Stimulated activated CD4-positive, alpha-beta T cell treated with anti-CD3 and anti-CD28 coated beads, Interleukin-1b, Interleukin-23, amount 100 ng/mL, for 4 hours (primary cell): ENCODE measurements at places on chromosomes 6 and 20.
A peak's percentile ranks its signal among the peaks of the same experiment; 100 is the strongest.

DNA sequence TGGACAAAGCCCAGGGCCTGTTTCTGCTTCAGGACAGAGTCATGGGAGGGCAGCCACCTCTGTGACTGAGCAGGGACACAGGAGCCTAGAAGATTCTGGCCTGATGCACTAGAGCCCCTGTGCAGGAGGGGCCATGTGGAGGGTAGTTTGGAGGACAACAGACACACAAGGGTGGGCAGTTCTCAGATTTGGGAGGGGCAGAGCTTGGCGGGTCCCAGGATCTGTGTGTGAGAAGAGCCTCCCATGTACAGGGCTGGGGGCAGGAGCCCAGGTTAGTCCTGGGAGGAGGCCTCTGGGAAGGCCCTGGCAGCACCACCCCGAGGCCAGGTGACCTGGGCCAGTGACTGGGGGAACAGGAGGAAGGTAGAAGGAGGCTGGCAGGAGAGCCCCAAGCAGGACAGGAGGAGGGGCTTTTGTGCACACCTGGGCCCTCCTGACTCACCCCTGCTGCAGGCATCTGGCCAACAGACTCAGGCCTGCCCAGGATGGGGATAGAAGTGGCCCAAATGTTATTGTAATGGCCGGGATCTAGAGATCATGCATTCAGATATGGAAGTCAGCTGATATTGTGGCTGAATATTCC, 1.4 kb upstream of the ULBP3 start:
- DNase-seq, result no peak

- no peak for DNase-seq
Observed at GRCh38 chr20:5491455-5491854, 174.7 kb upstream of the PROKR2 start.

DNA sequence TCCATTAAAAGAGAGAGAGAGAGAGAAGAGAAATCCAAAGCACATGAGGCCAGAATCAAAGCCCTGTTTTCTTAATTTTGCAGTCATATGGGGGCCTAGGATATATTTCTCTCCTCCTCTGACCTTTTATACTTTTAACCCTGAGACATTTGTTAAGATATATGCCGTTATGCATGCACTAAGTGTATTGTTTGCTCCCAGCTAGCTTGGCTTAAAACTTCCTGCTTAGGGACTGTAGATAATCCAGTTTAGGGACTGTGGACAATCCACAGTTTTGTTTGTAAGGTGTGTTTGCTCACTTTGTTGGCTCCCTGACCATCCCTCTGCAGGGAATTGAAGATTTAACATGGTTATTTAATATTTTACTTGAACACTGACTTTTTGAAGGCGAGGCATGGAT, 166.3 kb upstream of the TSHZ2 start:
- DNase-seq, result no peak

GRCh38 chr20:4677846-4678245, 43.9 kb upstream of the PRND start:
- DNase-seq, result no peak

DNA sequence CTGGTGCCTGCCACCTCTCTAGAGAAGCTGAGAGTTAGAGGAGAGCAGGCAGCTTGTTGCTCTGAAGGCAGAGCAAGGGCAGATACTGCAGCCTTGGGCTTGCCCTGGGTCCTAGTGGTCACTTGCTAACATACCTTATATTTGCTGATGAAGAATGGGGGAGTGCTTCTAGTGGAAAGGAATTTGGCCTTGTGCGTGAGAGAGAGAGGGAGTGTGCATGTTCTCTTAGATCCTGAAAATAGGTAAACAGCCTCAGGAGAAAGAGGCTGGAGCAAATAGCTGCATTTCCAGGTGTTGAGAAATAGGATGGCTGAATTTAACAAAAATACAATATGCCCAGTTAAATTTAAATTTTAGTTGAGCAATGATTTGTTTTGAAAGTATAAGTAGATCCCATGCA, 724.5 kb upstream of the FLRT3 start:
- DNase-seq, result no peak

- DNase-seq, result no peak
Observed at GRCh38 chr6:160996131-160996601, 4.6 kb downstream of the MAP3K4 start.

- DNase-seq, result no peak
Observed at GRCh38 chr20:64063389-64064144, 569 bp downstream of the TCEA2 start.

DNA sequence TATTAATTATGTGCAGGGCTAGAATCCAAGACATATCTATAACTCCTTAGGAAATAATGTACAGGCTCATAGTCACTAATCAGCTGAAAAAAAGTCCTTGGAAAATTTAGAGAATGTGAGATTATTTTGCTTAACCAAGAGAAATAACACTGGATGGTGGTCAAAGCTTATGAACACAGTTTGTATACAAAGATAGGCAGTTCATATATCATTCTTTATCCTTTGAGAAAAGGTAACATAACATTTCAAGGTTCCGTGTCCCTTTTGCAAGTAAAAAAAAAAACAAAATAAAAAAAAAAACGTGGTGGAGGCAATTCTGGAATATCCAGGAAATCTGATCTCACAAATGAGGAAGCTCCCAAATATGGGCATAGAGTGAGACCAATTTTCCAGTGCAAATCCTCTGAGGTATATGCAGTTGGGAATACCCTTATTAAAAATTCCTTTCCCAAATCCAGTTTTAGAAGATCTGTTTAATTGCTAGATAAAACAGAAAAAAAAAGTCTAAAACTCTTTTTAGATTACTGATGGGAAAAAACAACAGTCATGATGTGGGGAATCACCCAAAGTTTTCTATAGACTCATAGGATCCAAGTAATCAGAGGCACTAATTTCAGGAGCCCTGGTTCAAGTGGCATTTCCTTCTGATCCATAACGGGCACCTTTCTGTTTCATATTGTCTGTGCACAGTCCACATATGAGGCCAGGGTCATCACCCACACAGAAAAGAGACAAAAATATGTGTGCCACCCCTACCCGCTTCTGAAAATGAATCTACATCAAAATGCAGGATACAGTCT, 17.7 kb upstream of the TNFAIP3 start:
- no peak for DNase-seq

GRCh38 chr6:150894935-150895552, 29.5 kb downstream of the MTHFD1L start:
- no peak for DNase-seq

- no peak for DNase-seq
Observed at GRCh38 chr20:49792006-49792405, 20.6 kb upstream of the SLC9A8 start.

DNA sequence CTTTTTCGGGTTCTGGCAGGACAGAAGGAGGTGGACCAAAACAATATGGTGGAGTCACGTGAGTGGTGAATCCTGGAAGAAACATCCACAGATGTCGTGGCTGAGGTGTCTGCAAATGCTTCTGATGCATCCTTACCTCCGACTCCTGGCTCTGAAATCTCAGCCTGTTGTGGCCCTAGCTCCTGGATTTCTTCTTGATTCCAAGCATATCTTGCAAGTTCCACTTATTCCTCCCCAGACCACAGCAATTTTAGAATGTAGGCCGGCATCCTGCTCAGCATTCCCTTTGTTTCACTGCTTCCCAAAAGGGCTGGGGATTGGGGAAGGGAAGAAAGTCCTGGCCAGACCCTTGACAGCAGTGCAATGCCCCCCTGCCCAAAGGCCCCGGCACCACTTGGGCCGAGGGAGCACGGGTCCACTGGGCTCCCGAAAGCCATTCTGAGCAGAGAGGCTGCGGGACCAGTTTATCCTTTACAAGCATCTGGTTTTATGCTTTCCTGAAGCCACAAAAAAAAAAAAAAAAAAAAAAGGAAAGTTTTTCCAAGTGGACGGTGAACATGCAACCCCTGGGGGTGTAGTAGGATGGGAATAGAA, 200.9 kb upstream of the RNF24 start:
- no peak for DNase-seq

- DNase-seq, result no peak
Observed at GRCh38 chr20:21388566-21388965, 8.8 kb downstream of the NKX2-4 start.

GRCh38 chr6:142850679-142851423, 94.1 kb downstream of the HIVEP2 start:
- DNase-seq, result no peak

GRCh38 chr6:87925373-87926060, 122.1 kb upstream of the SPACA1 start:
- no peak for DNase-seq

- no peak for DNase-seq
Observed at GRCh38 chr20:60299951-60300350, 341.7 kb downstream of the CDH26 start.

DNA sequence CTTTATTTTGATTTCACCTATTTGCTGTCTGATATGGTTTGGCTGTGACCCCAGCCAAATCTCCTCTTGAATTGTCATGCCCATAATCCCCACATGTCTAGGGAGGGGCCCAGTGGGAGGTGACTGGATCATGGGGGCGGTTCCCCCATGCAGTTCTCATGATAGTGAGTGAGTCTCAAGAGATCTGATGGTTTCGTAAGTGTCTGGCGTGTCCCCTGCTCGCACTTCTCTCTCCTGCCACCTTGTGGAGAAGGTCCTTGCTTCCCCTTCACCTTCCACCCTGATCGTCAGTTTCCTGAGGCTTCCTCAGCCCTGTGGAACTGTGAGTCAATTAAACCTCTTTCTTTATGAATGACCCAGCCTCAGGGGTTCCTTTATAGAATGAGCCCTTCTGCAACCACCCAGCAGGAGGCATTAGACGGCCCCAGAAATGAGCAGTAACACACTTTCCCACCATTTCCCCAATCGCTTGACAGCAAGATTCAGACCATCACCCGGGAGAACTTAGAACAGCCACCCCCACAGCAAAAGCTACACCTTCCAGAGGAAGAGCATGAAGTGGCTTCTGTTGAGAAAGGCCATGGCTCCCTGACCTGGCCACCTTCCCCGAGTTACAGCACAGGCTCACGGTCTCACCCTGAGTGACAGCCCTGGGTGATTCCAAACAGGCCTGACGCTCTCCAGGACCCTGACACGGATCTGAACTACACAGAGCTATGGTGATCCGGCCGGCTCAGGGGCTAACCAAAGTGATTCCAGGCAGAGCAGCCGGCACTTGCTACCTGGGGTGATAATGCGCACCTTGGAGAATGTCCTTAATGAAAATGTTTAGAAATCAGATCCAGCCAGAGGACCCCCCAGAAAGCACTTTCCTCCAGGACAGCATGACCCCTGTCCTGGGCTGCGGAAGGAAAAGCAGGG, 131.2 kb upstream of the CDH4 start:
- DNase-seq, result no peak

- DNase-seq, result no peak
Observed at GRCh38 chr20:33450867-33451266, 7.3 kb upstream of the SNTA1 start.

GRCh38 chr6:80158478-80158989, 52.1 kb downstream of the BCKDHB start:
- no peak for DNase-seq

DNA sequence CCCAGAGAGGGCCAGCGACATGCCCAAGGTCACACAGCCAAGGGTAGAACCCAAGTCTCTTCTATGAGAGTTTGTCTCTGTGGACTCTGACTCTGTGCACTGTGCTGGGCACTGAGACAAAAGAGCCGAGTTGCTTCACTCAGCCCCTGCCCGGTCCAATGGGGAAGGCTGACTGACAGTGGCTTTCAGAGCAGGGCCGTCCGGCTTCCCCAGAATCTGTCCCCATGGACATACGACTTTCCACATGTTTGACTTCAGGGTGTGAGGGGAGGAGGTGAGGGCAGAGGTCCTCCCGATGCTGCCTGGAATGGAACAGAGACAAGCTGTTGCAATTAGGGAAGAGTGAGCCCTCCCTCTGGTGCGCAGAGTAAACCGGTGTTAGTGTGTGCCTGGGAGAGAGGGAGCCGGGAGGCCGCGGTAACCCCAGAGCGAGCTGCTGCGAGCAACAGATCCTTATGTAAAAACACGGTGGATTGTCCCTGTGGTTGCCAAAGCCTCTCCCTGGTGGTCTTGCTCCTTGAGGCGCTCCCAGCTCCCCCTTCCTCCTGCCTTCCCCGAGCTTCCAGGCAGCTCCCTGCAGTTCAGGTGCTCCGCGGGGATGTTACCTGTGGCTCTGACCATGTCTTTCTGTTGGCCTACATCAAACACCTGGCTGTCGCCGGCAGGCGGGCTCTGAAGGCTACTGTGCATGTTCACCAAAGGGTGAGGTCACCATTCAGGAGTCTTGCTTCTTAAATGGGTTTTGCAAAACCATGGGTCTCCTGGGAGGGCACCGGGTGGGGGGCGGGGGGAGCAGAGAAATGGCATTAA, 672 bp downstream of the SIRPA start:
- DNase-seq, result no peak

- DNase-seq, result no peak
Observed at GRCh38 chr20:52105442-52106422, 85.8 kb downstream of the ZFP64 start.

DNA sequence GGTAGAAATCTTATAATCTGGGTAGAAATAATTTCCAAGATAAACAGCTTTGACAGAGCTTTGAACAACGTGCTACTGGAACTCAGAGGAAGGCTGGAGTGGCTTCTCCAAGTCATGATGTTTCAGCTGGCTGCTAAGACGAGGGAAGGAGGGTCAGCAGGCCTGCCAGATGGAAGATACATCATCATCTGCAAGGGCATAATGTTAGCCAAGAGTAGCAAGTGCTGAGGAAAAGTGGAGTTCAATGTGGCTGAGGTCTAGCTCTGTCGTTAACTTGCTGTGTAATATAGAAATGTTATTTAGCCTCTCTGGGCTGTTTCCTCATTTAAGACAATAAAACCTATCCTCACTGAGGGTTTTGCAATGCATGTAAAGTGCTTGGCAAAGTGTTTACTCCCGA, 35.1 kb downstream of the RGS17 start:
- no peak for DNase-seq

- DNase-seq, result no peak
Observed at GRCh38 chr6:107646176-107646575, 156.3 kb downstream of the SOBP start.

- peak; percentile 39 for DNase-seq
Observed at GRCh38 chr20:16434062-16434664, 139.1 kb downstream of the KIF16B start.

DNA sequence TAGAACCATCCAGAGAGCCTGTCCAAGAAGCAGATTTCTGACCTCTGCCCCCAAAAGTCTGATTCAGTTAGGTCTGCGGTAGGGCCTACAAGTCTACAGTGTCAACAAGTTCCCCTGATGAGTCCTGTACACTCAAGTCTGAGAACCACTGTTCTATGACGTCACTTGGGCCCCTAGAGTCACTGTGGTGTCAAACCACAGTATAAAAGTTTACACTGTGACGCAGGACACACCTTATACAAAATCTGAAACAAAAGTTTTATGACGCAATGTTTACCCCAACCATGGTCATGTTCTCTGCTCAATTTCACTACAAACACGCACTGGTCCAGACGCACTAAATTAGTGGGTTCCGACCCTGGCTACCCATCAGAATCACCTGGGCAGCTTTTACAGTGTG, 17.9 kb downstream of the SLA2 start:
- DNase-seq, result no peak
